Left ventricle myocardium superior (tissue), 1 donor: ENCODE measurements at places on chromosomes 7 and 10.

- DNase-seq, result no peak
Observed at GRCh38 chr7:116386674-116387073, 112.9 kb upstream of the CAV2 start.

DNA sequence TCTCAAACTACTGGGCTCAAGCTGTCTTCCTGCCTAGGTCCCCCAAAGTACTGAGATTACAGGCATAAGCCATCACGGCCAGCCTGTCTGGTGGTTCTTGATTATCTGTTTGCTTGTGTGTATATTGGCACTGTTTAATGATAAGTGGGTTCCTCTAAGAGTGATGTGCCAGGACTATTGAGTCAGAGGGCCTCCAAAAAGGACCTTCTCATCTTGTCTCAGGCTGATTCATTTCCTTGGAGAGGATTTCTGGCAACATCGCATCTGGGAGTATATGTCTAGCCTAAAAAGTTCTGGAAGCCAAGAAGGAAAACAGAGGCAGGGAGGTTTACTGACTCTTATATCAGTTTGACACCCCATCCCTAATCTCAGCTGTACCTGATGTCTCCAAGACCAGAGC is 27.1 kb upstream of the AKAP9 start:
- no peak for DNase-seq

DNA sequence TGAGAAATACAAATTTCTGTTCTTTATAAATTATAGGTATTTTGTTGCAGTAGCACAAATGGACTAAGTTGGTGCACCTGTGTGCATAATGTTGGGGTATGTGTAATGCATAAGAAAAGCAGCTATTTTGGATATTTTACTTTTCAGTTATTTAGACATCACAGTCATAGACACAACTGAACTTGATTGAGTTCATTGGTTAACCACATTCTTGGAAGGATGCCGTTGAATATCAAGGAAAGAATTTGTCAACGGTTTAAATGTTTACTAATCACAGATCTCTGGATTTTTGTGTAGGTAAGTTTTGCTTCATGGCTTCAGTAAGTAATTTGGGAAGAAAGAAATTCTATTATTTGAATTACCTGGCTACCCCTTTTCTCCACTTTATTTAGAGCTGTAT is 4.1 kb downstream of the OTUD1 start:
- no peak for DNase-seq

DNA sequence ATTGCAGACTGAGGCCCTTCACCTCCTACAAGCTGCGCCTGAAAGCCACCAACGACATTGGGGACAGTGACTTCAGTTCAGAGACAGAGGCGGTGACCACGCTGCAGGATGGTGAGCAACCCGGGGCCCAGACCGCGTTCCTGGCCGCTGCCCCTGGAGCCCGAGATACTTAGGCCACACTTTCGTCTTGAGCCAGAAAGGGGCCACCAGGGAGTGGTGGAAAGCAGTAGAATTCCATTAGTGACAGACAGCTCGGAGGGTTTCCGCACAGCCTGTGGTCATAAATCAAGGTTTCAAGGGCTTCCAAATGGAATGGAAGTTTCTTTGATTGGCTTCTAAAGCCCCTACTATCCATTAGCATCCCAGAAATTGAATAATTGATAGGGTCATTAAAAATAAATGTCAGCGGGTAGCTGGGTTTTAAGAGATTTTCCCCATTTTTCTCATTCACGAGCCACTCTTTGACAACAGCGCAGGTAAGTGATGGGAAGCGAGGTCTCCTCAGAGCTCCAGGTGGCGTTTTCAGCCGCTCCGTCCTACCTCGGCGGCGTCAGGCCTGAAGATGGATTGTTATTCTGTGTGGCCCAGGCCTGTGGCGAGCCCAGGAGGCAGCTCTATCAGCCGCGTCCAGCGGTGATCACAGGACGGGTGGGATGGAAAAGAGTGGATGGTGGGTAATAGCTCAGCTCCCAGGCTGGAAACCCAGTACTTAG is 523.5 kb upstream of the FOXK1 start:
- DNase-seq, result no peak

DNA sequence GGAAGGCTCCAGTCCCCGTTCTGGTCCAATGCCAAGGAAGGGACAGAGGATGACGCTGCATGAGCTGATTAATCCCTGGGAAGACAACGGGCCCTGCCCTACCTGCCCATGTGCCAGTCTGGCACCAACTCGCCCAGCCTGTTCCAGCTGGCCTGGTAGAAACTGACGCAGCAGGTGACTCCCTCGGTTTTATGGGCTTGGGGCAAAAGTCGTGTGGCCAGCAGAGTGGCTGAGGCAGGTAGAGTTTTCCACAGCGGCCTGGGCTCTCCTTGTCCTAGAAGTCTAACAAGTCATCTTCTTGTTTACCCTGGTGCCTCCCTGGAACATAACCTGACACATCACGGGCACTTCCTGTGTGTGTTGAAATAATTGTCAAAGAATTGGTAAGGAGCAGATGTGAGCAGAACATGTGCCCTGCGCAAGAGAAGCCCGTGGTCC is 20.4 kb upstream of the LMTK2 start:
- no peak for DNase-seq
